Nasal cavity respiratory epithelium epithelial cell of viscerocranial mucosa (primary cell): ENCODE measurements at places on chromosomes 12 and 14. TPM values are rescaled to one million over a fixed set of nuclear protein-coding genes. Genes with fewer than 3 reads are reported as not detected.

ZC2HC1C gene
- 0.68 and 0.71 TPM in 2 replicates for total RNA-seq

LRFN5 gene
- total RNA-seq, result under 0.01 TPM in 1 of 2 replicates, not detected in the other

MYF5 gene
- total RNA-seq, result not detected in 2 replicates

SLC7A7 gene
- 0.34 and 1.9 TPM in 2 replicates for total RNA-seq

TAS2R19 gene
- total RNA-seq, result 0.34 and 7.6 TPM in 2 replicates

CCDC92 gene
- total RNA-seq, result 3.1 and 9.8 TPM in 2 replicates

HHIPL1 gene
- 1.0 and 1.7 TPM in 2 replicates for total RNA-seq

CCDC196 gene
- not detected in 2 replicates for total RNA-seq

TOMM20L gene
- not detected in 2 replicates for total RNA-seq

MMAB gene
- 23.9 and 25.8 TPM in 2 replicates for total RNA-seq

KRT77 gene
- total RNA-seq, result not detected in 2 replicates

AGAP2 gene
- under 0.01 and 0.07 TPM in 2 replicates for total RNA-seq

TPPP2 gene
- not detected in 2 replicates for total RNA-seq
